ENCODE measurements at places on chromosomes 5 and 9.

DNA sequence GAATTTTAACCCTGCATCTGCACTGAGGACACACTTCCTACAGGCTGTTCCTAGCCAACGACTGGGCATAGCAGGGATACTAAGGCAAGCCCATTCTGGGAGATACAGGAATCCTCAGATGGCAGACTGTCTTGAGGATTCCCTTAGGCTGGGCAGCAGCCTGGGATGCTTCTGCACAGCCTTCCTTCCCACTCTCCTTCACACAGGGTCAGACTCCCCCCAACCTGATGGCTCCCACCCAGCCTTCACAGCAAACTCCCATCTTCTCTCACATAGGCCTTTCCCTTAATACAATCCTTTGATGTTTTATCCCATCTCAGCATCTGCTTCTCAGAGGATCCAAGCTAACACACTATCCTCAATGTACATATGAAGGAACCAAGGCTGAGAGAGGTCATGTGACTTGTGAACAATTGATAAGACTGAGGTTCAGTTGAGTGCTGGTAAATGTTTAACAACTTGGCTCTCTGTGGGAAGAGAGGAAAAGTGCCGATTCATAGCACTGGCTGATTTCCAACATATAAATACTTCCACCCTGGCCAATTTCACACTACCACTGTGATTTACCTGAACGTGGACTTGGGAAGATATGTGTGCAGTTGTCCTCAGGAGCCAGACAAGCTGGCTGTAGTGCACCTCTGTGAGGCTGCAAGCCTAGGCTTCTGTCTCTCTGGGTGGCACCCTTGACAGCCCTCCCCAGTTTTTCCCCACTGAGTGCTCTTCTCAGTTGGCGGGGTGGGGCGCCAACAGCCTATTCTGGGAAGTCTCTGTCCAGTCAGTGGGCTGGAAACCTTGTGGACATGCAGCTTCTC is 120.2 kb upstream of the TRIM32 start:
- no peak for DNase-seq

GRCh38 chr9:72721067-72721466 is 199.7 kb downstream of the TMC1 start:
- DNase-seq, result no peak

DNA sequence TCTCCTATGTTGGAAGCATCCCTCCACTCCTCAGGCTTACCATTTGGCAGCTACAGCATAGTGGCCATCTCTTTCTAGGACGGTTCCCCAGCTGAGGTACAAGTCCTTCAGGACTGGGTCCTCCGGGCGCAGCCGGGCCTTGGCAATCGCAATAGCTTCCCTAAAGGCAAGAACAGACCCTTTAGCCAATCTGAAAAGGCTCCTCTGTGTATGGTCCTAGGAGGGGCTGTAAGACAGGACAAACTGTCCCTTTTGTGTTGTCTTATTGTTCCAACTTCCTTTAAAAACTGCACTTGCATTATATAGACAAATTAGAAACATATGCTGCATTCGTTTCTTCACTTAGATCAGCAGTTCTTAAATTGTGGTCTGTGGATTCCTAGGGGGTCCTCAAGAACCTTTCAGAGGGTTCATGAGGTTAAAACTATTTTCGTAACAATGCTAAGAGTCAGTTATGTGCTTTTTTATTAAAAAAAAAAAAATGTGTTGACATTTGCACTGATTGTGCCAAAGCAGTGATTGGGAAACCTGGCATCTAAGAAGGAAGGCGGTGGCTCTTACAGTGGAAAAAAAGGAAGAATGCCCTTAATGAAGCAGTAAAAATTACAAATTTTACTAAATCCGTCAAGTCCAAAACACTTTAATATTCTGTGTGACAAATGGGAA is 38.7 kb downstream of the GEMIN5 start:
- no peak for DNase-seq

- DNase-seq, result no peak
These were observed 46.9 kb upstream of the SYNPO start for GRCh38 chr5:150593593-150593992.

DNA sequence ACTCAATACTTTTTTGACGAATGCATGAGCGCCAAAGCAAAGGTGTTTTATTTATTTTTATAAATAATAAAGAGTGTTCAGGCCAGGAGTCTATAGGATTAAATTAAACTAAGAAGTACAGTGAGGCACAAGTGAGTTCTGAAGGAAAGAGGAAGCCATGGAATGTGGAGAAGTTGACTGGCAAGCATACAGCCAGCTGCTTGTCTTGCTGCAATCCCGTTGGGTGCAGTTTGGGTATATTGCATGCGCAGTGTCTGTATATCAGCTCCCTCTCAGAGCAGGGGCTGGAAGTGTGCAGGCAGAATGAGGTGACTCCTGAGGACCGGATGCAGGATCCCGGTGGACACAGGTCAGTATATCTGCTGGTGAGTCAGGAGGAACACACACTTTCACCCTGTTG is 315.6 kb downstream of the ZSWIM6 start:
- DNase-seq, result no peak

All from CD4-positive, alpha-beta T cell (primary cell).